Stimulated activated CD4-positive, alpha-beta T cell treated with anti-CD3 and anti-CD28 coated beads, Interleukin-1b, Interleukin-23, amount 100 ng/mL, for 24 hours (primary cell): ENCODE measurements at places on chromosomes 5 and 9.

DNA sequence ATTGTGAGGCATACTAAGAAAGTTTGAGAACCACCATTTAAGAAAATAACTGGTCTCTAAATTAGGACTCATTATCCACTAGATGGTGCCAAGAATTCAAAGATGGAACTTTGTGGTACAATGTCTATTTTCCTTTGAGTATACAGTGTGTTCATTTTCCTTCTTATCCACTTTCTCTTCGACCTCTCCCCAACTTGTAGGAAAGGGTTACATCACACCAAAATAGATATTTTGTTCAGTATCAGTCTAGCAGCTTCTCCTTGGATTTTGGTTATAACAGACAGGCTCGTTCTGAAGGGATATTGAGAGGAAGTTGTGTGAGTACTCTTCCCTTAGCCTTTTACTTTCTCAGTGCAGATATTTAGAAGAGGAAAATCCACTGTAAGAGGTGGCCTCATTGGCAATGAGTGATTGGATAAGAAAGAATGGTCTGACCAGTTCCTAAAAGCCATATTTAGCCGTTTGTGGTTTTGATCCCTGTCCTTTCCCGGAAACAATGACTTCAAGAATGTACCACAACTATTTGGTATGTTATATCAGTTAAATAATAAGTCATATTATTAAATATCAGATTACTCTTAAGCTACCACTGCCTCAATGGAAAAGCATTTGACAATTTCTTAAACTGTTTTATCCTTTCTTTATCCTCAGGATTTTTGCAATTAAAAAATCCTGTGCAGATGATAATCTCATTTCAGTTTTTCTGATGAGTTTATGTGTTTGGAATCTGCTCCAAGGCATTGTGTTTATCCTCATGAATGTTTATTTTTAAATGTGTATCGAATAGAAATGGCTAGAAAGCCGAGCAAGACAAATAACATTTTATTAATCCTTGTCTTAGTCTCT lies 69.0 kb upstream of the GRAMD2B start:
- no peak for DNase-seq

GRCh38 chr9:89008055-89008743 lies 16.9 kb downstream of the S1PR3 start:
- no peak for DNase-seq

DNA sequence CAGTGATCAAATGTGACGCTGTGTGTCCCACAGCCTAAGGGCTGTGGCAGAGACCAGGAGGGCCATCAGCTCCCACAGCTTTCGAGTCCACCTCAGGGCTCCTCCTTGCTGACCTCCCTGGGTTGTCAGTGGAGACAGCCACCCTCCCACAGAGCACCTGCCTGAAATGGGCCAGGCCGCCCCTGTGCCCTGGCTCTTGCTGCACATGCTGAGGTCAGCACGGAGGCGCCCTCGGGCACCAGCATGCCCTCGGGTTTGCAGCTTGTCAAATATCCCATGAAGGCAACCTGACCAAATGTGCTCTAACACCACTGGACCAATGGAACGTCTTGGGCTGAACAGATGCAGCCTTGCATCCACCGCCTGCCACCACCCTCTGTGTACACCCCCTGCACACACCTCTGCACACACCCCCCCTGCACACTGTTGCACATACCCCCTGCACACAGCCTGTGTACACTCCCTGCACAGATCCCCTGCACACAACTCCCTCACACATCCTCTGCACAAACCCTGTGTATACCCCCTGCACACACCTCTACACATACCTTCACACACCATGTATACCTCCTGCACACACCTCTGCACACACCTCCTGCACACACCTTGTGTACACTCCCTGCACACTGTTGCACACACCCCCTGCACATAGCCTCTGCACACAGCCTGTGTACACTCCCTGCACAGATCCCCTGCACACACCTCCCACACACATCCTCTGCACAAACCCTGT lies 2.0 kb upstream of the CEP72 start:
- DNase-seq = no peak

GRCh38 chr5:73786043-73786831 lies 160.2 kb downstream of the ARHGEF28 start:
- DNase-seq = no peak

GRCh38 chr9:95776176-95776575 lies 99.3 kb upstream of the ERCC6L2 start:
- no peak for DNase-seq

DNA sequence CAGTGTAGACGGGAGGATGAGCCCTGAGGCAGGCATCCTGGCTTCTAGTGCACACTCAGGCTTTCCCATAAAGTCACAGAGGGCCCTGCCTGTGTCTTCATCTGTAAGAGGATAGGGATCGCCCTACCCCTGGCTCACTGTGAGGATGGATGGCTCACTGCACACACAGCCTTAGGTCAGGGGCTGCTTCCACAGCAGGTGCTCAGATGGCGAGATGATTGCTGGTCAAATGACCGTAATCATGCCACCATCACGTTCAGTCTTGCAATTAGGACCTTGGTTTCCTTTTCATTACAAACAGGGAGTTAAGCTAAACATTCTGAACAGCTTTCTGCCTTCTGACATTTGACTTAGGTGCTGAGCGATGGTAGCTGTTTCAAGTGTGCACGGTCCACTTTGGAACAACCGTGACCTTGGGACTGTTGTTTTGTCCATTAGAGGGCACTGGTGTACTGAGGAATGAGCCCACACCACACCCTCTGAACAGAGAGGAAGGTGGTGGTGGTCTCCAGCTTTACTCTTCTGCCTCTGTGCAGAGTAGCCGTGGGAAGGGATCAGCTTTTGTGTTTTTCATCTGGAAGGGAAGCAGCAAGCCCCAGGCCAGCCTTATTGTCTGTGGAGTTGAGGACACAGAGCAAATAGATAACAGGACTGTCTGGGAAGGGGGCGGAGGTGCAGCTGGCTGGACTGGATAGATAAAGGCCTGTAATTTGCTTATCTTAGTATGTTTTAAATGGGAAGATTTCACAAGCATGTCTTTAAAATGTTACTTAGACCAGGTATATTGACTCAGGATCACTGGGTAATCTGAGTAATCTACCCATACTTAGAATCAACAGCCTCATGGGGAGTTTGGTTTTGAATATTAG lies 183.1 kb downstream of the TRIO start:
- no peak for DNase-seq

DNA sequence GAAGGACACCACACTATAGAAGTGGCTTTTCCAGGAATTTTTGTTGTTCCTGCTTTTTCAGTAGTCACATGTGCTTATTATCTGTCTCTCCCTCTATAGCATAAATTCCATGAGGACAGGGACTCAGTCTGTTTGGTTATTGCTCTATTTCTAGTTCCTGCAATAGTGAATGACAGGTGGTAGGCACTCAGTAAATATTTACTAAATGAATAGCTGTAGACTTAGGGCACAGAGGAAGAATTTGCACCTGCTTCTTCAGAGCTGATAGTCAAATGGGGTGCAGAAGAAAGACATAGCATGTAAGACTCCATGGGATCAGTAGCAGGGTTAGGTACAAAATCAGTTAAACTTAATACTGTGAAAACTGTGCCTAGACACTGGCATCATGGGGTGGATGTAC lies 580.2 kb downstream of the CCDC171 start:
- no peak for DNase-seq

GRCh38 chr9:90611121-90611520 lies 31.5 kb downstream of the DIRAS2 start:
- no peak for DNase-seq

DNA sequence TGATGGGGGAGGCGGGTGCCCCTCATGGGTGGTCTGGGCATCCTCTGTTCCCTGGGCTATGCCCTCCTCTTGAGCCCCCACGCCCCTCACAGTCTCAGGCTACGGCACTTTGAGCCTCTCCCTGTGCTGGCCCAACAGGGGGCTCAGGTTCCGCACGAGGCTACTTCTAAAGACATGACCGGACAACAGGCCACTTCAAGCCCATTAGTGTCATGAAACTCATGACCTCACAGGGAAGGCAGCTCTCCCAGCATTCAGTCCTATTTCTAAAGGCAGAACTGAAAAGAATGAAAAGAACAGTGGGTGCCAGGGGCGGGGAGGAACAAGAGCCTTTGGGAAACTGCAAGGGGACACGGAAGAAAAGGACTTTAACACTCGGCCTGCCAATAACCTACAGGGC lies 45.0 kb downstream of the COL23A1 start:
- DNase-seq = no peak

GRCh38 chr5:50715001-50715400 lies 48.6 kb downstream of the PARP8 start:
- DNase-seq = no peak

GRCh38 chr5:179470201-179470600 lies 80.2 kb upstream of the RUFY1 start:
- DNase-seq = no peak

DNA sequence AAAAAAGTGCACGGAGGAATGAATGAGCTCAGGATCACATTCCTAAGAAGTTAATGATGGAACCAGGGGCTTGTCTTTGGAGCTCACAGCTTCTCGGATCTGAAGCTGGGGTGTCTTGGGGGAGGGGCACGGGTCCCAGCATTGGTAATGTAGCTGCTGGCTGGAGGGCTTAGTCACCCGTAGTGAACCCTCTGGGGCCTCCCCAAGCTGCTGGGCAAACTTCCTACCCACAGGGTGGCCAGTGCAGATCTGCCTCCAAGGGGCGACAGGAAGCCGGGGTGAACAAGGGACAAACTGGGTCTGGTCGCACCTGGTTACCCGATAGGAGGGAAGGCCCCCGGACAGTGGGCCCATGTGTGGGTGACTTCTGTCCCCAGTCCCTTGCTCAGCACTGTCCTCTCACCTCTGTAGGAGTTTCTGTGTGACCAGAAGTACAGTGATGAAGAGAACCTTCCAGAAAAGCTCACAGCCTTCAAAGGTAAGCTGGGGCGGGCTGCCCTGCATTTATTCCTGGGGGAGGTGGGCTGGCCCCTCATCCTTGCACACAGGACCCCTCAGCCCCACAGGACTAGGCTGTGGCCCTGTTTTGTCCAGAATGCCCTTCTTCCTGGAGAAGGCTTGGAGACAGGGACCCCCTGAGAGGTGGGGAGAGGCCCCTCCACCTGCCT lies 14.1 kb upstream of the NUP214 start:
- no peak for DNase-seq

DNA sequence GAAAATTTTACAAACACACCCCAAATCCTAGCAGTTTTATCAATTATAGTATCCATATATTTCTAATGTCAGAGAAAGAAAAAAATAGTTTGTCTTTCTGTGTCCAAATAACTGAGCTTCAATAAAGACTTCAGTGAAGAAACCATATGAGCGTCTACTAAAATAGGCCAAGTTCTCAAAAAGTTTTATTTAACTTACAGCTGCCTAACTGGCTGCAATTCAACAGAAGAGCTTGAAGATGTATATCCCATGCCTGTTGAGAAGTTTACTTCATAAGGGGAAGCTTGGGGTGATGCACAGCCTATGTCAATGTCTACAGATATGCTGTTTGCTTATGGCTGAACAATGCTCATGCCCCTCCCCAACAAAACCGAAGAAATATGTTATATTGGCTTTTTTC lies 43.7 kb upstream of the ELOVL7 start:
- DNase-seq = no peak

DNA sequence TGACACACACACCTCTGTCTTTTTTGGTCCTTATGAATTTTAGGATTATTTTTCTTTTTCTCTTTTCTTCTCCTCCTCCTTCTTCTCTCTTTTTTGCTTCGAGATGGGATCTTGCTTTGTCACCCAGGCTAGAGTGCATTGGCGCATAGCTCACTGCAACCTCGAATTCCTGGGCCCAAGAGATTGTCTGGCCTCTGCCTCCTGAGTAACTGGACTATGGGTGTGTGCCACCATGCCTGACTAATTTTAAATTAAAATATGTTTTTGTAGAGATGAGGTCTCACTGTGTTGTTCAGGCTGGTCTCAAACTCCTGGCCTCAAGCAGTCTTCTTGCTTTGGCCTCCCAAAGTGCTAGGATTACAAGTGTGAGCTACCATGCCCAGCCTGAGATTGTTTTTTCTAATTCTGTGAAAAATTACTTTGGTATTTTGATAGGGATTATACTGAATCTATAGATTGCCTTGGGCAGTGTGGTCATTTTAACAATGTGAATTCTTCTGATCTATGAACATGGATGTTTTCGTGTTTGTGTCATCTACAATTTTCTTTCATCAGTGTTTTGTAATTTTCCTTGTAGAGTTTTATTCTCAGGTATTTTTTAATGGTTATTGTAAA lies 7.7 kb downstream of the AHRR start:
- DNase-seq = no peak

DNA sequence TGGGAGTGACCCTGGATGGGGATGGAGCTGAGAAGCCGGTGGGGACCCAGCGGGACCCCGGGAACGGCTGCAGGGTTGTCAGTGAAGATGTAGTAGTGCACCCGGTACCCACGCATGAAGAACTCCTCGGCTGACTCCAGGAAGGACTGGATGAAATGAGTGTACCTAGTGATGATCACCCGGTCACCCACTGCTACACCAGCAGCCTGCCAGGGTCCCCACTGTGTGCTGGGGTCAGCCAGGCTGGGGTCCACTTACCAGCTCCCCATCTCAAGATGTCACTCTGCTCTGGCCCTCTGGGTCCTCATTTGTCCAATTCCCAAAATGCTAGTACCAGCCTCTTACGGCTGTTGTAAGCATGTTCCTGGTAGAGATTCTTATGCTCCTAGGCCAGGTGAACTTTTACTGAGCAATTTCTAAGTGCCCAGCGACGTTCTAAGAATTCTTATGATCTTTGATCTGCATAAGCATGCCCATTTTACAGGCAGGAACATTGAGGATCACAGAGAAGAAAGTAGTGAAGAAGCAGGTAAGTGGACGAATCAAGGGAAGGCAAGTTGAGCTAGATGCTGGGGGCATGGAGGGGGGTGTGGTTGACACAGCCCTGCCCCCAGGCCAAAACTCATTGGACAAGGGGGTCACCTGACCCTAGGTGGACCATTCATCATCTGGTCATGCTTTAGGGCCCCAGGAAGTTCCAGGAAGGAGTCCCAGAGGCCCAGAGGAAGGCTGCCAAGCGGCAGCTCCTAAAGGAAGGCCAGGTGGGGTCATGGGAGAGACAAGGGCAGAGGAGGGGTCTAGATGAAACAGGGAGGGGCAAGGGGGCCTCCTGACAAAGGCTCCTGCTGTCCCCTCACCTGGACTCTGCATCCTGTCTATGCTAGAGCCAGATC lies 9.4 kb downstream of the GBGT1 start:
- DNase-seq = no peak

GRCh38 chr9:24464319-24464951 lies 81.3 kb downstream of the IZUMO3 start:
- no peak for DNase-seq

GRCh38 chr9:133833388-133834025 lies 95.4 kb upstream of the SARDH start:
- DNase-seq = no peak

DNA sequence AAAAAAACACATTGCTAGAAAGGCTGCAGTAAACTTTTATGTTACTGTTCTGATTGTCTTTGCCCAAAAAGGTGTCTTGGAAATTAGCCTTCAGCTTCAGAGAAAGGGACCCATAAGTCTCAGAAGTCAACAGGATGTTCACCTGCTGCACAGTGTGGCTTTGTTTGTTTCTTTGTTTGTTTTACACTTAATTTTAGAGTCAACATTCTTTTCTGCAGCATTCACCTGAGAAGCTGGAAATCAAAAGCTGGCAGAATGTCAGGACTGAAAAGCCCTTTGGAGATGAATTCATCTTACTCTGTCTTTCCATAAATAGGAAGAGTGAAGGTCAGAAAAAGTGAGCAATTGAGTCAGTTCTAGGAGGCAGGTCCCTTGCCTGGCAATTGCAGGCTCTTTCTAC lies 170.0 kb downstream of the PAPPA start:
- DNase-seq = no peak
